ENCODE measurements at places on chromosomes 5 and 9.

DNA sequence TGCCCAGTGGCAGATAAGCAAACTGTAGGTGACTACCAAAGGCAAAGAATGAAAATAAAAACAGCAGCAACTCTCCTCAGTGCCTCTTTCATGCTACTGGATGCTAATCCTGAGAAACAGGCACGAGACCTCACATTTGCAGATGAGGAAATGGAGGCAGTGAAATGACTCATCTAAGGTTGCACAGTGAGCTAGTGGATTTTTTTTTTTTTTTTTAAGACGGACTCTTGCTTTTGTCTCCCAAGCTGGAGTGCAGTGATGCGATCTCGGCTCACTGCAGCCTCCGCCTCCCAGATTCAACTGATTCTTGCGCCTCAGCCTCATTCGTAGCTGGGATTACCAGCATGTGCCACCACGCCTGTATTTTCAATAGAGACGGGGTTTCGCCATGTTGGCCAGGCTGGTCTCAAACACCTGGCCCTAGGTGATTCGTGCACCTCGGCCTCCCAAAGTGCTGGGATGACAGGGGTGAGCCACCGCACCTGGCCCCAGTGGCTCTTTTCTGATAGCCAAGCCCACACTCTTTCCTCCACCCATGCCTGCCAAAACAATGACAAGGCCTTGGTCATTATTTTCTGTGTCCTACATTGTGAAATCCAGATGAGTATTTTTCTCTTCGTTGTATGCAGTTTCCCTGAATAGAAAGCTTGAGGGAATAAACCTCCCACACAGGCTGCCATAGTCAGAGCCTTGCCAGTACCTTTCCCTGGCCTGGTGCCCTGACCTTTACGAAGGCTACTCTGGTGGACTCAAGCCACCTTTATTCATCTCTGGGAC, 19.2 kb downstream of the DOCK2 start:
- peak; percentile 51 for DNase-seq

DNA sequence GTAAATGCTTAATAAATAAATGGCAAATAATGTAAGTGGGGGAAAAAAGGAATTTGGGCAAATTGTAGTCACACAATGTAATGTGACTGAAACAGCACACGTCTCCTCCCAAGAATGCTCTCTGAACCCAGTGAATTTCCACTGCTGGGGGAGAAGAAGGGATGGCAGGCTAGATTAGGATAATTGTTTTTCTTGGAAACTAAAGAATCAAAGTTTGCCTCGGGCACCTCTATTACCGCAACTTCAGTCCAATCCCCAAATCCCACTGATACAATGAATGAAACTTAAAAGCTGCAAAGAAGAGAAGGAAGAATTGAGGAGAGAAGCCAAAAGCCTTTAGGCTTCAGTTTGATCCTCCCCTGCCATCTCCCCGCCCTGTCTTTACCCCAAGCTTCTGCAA, 423.2 kb upstream of the PAPPA start:
- no peak for DNase-seq

DNA sequence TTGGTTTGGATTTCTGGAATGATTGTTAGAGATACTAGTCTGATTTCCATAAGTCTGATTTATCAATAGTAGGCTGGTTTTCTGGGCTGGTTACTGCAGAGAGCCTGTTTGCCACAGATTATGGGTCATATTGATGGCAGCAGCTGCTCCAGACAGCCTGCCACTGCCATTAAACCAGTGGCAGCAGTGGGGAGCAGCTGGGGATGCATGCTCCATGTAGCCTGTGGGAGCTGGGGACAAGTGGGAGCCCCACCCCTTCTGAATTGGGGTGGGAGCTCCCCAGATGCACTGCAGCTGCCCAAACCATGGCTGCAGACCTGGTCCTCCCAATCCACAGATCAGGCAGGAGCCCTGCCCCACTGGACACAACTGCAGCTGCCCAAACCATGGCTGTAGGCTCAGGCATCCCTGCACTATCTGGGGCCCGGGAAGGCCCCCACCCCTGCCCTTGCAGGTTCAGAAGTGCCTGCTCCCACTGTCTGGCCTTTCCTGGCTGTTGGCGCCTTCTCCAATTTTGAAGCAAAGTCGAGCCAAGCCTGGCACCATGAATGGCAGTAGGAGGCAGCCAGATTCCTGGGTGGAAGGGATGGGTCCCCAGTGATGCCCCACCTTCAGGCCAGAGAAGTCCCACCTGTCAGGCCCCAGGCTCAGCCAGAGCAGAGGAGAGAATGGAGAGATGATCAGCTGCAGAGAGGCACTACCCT, 402.9 kb upstream of the TYRP1 start:
- DNase-seq: no peak

GRCh38 chr9:69542058-69542457, 130.1 kb downstream of the APBA1 start:
- DNase-seq: no peak
